ENCODE measurements at places on chromosomes 5 and 9.

- DNase-seq, result no peak
These were observed 17.5 kb upstream of the JAK2 start for GRCh38 chr9:4967523-4967922.

DNA sequence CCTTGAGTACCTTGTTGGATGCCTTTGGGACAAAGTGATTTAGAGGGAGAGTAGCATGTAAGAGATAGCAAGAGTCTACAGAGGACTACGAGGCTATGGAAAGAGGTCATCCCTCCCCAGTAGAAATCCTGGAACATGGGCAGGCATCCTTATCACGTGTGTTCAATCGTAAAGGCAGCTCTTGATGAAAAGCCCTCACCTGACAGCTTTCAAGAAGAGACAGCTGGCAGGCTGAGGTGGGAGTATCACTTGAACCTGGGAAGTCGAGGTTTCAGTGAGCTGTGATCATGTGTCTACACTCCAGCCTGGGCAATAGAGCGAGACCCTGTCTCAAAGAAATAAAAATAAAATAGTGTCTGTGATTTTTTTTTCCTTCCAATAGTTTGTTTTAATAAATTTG is 112.6 kb downstream of the PCSK5 start:
- DNase-seq, result no peak

- no peak for DNase-seq
These were observed 101.6 kb upstream of the SPRY4 start for GRCh38 chr5:142426129-142427014.

GRCh38 chr5:141942185-141942857 is 15.7 kb downstream of the PCDH12 start:
- DNase-seq, result no peak

DNA sequence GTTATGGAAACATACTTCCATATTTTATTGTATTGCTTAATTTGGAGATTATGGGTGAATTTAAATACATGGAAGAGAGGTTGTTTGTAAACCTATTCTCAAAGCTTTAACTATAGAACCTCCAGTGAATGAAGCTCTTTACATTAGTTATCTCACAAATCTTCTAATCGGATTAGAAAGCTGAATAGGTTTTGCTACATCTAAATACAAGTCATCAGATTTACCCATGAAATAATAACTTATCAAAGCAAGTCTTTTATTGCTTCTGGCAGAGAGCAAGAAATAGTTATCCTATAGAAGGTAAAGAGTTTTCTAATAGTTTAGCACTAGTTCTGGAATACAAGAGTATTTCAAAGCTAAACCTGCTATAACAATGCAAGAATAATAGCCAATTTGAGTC is 104.4 kb upstream of the SREK1 start:
- no peak for DNase-seq

- DNase-seq, result no peak
These were observed 210.3 kb upstream of the TNC start for GRCh38 chr9:115328228-115328627.

GRCh38 chr5:84274585-84275468 is 109.9 kb downstream of the EDIL3 start:
- DNase-seq, result peak; percentile 12

DNA sequence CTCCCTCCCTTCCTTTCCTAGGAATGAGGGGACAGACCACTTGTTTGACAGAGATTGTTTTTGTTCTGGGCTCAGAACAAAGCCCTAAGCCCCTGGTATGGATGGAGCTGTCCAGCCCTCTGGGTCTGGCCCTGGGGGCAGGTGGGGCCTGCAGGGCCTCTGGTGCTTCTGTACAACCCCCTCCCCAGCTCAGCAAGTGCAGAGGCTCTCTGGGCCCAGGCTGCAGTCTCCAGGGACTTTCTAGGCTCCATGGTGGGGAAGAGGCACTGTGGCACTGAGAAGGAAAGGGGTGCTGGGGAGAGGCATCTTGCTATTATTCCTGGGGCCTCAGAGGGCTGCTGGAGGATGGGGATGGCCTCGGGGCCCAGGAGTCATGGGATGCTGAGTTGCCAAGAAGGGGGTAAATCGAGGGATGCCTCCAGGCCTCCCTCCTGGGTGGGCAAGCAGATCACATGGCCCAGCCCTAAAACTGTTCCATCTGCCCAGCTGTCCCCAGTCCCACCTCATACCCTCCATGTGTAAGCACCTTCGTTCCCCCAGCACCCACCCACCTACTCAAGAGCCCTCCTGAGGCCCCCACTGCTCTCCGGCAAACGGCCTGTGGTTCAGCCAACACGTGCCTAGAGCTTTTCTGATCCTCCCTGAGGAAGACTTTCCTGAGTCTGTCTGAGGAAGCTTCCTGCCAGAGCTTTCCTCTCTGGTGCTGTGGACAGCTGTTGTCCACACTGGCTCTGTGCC is 225.7 kb downstream of the CACNA1B start:
- no peak for DNase-seq

GRCh38 chr9:110148891-110149290 is 59.1 kb downstream of the C9orf152 start:
- DNase-seq, result no peak

- DNase-seq, result no peak
These were observed 23.9 kb upstream of the CTSL start for GRCh38 chr9:87701931-87702421.

DNA sequence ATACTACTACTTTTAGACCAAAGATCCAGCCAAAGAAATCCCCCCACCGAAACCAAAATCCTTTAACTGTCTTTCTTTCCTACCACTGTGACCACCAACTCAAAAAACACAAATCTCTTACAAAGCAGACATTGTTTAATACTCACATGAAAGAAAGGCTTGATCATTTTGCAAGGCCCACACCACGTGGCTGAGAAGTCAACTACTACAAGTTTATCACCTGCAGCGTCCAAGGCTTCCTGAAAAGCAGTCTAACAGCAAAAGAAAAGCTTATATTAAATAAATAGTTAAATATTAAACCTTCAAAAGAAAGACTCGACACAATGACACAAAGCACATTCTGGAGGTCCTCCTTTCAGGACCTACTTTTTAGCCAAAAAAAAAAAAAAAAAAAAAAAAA is 5.1 kb downstream of the TXN start:
- DNase-seq, result no peak

GRCh38 chr5:53073348-53073747 is 36.2 kb downstream of the MOCS2 start:
- no peak for DNase-seq

DNA sequence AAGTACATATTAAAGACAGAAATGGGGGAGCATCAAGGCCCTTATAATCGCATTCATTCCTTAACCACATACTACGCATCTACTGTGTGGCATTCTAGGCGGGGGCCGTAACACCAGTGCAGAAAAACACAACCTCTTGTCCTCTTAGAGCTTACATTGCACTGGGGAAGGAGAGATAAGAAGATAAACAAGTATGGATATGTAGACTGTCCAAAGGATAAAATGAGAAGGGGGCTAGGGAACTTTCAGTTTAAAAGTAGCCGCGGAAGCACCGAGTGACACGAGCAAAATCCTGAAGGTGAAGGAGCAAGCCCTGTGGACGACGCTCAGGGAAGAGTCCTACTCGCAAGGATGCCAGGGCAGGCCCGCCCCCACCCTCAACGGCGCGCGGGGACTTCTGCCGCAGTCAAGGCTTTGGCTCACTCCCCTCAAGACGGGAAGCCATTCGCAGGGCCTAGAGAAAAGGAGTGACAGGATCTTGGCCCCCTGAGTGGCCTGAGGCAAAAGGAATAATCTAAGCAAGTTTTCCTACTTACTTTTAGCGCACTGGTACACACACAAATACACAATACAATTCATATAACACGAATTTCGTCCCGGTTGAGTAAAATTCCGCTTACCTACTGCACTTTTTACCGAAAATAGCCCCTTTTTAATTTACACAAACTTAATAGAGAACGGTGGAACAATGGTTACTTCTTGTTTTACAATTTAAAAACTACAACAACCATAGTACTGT is 1.3 kb upstream of the NIPBL start:
- DNase-seq, result peak; percentile 54

GRCh38 chr5:107322936-107323335 is 347.8 kb downstream of the EFNA5 start:
- no peak for DNase-seq

DNA sequence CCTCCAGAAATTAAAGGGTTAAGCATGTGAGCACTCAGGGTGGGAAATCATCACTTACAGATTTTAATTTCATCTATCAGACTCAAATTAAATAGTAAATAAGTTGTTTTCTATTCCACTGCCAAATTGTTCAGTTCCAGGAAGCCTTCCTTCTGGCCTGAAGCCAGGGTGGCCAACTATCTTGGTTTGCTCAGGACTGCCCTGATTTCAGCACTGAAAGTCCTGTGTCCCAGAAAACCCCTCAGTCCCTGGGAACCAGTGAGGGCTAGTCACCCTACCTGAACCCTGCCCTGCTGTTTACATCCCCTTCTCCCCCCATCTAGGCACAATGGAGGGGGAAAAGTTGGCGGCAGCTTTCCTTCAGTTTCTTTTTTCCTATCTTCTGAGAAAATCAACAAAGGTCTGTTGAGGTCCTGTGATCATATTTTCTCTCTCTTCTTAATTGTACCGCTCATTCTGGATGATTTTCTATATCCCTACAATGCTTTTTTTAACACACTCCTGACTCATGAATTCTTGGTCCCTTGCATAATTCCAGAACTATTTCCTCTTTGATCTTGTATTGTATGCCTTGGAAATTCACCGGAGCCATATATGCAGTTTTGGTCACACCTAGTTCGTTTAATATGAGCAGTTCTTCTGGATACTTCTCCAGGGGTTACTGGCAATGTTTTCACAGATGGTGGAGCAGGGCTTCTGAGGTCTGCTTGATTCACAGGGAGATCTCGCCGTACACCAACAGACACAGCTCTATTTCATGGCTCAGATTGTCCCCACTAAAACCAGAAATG is 103.8 kb downstream of the MAP1B start:
- no peak for DNase-seq

GRCh38 chr5:151571270-151572173 is 19.6 kb downstream of the FAT2 start:
- no peak for DNase-seq

DNA sequence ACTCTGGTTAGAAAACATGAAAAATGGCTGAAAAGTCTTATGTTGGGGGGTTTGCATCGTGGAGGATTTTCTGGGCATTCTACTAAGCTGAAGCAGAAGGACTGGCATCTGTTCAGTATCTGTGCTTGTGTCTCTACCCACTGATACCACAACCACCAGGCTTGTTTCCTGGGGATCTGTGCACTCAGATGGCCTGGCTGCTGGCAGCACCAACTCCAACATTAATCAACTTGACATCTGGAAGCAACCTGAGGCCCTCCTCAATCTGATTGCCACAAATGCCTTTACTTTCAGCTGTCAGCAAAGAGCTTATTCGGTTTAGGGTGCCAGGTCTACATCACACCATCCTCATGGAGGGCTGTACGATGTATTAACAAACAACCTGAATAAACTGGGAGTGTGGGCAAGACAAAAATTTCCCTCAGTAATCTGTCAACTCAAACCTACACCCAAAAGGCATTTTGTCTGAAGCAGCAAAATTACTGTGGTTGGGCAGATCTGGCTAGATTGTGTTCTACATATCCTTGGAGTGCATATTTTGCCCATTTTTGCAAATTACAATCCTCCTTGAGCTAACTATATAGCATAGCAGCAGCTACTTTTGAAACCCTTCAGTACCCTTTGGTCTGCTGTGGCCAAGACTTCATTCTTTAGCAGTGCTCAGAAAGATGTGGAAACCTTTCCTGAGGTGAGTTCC is 74.6 kb downstream of the FOXD1 start:
- no peak for DNase-seq

- no peak for DNase-seq
These were observed 48.4 kb upstream of the FUBP3 start for GRCh38 chr9:130530938-130531337.

GRCh38 chr5:95973793-95974325 is 12.2 kb upstream of the ELL2 start:
- no peak for DNase-seq

- DNase-seq, result no peak
These were observed 31.4 kb upstream of the S1PR3 start for GRCh38 chr9:88959727-88960469.

DNA sequence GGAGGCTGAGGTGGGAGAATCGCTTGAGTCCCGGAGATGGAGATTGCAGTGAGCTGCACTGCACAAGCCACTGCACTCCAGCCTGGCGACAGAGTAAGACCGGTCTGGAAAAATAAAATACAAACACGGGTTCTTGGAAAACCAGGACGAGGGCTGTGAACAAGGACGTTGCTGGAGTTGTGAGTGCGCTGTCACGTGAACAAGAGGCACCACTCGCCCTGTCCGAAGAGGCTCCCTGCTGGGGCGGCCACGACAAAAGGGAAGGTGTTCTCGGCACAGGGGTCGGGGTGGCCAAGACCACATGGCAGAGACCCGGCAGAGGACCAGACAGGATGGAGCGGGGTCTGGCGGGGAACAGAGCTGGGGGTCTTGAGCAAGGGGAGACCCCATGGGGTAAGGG is 30.6 kb upstream of the UBAC1 start:
- DNase-seq, result no peak

DNA sequence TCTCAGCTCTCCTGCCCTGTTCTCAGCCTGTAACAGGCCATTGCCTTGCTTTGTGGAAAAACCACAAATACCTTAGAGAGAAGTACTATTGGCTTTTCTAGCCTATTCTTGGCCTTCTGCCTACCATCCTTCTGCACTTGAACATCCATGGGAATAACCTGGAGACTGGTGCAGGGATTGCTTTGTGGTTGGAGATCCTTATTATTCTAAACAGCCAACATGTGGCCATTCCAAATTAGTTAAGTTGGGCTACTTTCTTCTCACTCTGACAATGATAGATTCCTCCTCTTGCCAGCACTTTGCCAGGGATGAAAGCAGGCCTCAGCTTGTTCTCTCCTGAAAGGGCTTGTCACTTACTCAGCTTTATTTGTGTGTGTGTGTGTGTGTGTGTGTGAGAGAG is 240.4 kb downstream of the GLIS3 start:
- no peak for DNase-seq

DNA sequence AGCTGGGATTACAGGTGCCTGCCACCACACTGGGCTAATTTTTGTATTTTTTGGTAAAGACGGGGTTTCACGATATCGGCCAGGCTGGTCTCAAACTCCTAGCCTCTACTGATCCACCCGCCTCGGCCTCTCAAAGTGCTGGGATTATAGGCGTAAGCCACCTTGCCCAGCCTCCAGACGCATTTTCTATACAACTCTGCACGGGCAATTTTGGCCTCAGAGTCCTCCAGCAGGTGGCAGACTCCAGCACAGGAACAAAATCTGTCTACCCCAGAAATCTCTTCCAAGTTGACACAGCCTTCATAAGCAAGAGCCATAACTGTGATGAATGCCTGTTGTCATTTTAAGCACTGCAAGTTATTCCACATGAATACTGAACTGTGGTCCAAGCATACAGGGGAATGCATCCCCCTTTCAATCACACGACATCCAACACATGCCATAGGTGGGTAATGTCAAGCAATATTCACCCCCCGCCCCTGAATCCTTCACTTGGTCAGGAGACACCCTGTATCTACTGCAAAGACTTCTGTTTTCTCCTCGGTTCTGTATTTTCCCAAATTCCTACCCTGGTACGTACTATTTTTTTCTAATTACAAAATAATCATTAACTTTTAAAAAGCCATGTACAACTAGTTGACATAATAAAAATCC is 50.8 kb downstream of the ALDH7A1 start:
- DNase-seq, result peak; percentile 26

- no peak for DNase-seq
These were observed 166.6 kb upstream of the S1PR3 start for GRCh38 chr9:88824711-88825110.

Measured in SK-N-DZ (cell line).